ENCODE measurements at places on chromosomes 2 and 18.

GRCh38 chr2:143604566-143604959 lies 475.3 kb downstream of the ARHGAP15 start:
- no peaks in the 10 kb centered on the region for H3K36me3 ChIP-seq
- H3K27me3 ChIP-seq: no peaks in the 10 kb centered on the region
- no peak overlapping the region for H3K4me3 ChIP-seq
- no peak for DNase-seq

- H3K27me3 ChIP-seq: no peaks in the 10 kb centered on the region
- no peaks in the 10 kb centered on the region for H3K36me3 ChIP-seq
- no peak overlapping the region for H3K4me3 ChIP-seq
These were observed 9.2 kb downstream of the RAB10 start for GRCh38 chr2:26043109-26043508.

GRCh38 chr2:190809876-190810525 lies 70.6 kb upstream of the GLS start:
- DNase-seq: no peak
- no peaks in the 10 kb centered on the region for H3K4me1 ChIP-seq
- no peak overlapping the region for H3K27ac ChIP-seq
- H3K4me3 ChIP-seq: no peak overlapping the region

- no peaks in the 10 kb centered on the region for H3K27me3 ChIP-seq
- H3K4me1 ChIP-seq: peaks cover 35% of the 10 kb centered on the region
- H3K4me3 ChIP-seq: no peak overlapping the region
These were observed 102.4 kb downstream of the TRIB2 start for GRCh38 chr2:12819103-12819475.

- no peak overlapping the region for H3K4me3 ChIP-seq
- DNase-seq: no peak
- H3K27ac ChIP-seq: no peak overlapping the region
- H3K36me3 ChIP-seq: no peaks in the 10 kb centered on the region
These were observed 17.3 kb downstream of the PIK3C3 start for GRCh38 chr18:41972067-41972925.

DNA sequence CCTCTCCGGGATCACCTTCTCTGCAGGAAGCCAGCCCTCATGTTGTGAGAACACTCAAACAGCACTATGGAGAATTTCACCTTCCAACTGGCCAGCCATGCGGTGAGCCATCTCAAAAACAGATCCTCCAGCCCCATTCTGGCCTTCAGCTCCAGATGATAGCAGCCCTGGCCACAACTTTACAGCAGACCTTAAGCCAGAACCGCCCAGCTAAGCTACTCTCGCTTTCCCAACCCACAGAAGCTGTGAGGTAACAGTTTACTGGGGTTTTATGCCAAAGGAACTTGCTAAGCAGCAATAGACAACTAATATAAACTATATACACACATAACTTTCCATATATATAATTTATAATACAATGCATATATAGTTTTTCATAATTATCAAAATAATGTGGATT lies 11.6 kb upstream of the PTPN4 start:
- no peak for DNase-seq
- H3K4me3 ChIP-seq: no peak overlapping the region
- H3K27me3 ChIP-seq: peaks cover 11% of the 10 kb centered on the region
- no peaks in the 10 kb centered on the region for H3K36me3 ChIP-seq
- no peak overlapping the region for H3K27ac ChIP-seq

DNA sequence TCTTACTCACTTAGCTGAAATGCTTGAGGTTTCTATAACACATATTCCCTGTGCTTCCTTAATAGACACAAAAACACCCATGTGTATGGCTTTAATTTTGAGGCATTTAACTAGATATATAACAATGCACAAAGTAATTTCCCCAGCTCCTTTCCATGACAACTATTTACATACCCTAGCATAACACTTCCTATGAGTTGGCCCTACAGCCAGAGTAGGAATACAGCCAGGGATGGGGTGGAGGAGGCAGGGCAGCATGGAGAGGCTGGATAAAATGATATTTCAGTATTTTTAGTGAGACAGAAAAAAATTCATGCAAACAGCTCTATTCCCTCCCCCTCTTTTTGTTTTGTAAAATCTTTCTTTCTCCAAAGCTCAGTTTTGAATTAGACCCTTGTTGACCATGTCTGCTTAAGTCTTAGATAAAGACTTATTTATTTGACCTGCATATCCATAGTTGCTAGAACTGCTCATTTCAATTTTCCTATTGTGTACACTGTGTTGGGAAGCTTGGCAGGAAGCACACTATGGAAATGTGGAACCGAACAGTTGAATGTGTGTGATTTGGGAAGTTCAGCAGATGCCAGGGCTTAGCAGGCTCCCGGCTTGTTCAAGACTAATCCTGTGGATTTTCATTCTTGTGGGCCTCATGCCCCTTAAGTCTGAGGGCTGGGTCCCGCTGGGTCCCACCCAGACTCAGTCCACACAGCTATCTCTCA lies 11.2 kb upstream of the B3GNT2 start:
- H3K27me3 ChIP-seq: no peaks in the 10 kb centered on the region
- DNase-seq: no peak
- no peak overlapping the region for H3K27ac ChIP-seq
- no peak overlapping the region for H3K4me3 ChIP-seq
- H3K4me1 ChIP-seq: no peaks in the 10 kb centered on the region

DNA sequence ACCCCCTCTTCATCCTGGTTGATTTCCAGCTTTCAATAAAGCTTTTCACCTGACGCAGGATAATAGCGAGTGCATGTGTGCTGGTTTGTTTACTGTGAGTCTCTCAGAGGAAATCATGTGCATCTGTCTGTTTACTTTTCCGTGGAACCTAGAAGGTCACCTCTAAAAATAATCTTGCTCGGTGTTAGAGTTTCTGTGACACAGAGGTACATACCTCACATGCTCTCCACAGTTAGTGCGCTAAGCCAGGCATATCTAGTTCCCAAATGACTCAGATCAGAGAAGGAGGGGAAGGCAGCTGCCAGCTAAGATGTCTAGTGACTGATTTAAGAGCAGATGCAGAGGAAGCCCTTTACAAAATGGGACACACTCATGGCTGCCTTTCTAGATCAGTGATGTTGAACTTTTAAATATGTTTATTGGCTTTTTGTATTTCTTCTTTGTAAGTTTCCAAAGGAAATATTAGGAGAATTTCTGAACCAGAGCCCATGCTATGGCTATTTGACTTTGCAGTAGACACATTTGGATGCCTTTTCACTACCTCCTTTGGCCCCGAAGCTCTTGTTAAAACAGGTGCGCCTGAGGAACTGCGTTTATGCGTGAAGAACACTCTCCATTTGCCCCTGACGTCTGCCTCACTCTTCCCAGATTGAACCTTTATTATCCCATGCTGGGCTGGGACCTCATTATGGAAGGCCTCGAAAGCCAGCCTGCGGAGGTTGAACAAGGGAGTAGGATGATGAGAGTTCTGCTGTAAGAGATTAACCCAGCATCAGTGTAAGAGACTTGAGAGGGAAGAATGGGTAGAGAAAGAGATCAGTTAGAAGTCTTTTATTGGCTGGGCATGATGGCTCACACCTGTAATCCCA lies 145.6 kb downstream of the FAM161A start:
- no peak for DNase-seq
- no peaks in the 10 kb centered on the region for H3K27me3 ChIP-seq
- H3K36me3 ChIP-seq: no peaks in the 10 kb centered on the region
- no peak overlapping the region for H3K4me3 ChIP-seq

DNA sequence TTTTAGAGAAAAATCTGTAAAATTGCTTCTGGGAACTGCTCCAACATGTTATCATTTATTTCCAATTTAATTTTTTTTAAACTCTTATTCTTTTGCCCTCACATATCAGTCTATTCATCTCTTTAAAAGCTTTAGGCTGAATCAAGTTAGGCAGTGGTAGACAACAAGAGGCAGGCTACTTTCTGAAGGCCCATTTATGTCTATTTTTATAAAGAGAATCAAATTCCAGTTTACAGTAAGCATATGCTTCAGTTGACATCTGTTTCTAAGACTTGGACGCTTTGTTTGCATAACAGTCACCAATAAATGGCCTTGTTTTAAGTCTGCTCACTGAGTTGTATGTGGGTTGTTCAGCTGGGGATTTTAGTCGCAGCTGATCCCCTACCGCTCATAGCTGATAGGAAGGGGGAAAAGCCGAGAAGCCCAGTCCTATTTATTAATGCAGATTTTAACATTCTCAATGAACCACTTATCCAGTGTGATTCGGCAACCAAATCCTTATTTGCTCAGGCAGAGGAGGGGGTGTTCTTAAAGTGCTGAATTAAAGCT lies 260.4 kb upstream of the SIX3 start:
- DNase-seq: no peak
- H3K27ac ChIP-seq: no peak overlapping the region
- no peak overlapping the region for H3K4me3 ChIP-seq
- no peaks in the 10 kb centered on the region for H3K27me3 ChIP-seq

GRCh38 chr18:70024093-70024492 lies 76.4 kb upstream of the CD226 start:
- H3K27me3 ChIP-seq: no peaks in the 10 kb centered on the region
- no peak overlapping the region for H3K27ac ChIP-seq
- H3K36me3 ChIP-seq: peaks cover 74% of the 10 kb centered on the region
- no peaks in the 10 kb centered on the region for H3K4me1 ChIP-seq
- H3K4me3 ChIP-seq: no peak overlapping the region

- DNase-seq: peak; percentile 44
- H3K27me3 ChIP-seq: no peaks in the 10 kb centered on the region
- H3K27ac ChIP-seq: no peak overlapping the region
- H3K4me1 ChIP-seq: no peaks in the 10 kb centered on the region
These were observed 42.1 kb upstream of the LAPTM4A start for GRCh38 chr2:20093263-20094141.

DNA sequence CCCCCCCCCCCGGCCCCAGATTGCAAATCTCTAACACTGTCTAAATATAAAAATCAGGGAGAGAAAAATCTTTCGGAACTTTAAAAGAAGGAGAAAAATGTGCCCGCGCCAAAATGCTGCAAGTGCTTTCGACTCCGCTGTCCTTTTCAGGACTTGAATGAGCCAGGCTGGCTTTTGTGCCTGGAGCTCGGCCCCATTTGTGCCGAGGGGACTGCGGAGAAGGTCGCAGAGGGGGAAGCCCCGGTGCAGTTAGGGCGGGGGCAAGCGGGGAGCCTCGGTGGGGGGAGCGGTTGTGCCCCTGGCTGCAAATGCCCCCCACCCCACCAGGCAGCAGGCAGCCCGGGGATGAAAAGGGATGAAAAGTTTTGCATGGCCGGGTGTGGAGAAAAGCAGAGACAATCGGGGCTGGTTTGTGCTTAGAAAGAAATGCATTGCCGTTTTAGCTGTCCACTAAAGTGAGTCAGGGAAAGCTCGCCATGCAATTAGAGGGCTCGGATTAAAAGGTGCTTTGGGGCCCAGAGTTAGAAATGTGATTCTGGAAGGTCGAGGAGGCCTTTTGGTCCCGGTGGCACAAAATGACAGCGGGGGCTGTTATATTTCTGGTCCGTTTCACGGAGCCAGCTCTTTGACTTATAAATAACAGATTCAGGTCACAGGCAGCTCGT lies 1.6 kb downstream of the INHBB start:
- peak overlapping the region; percentile 66 for H3K4me3 ChIP-seq
- H3K27me3 ChIP-seq: peaks cover 69% of the 10 kb centered on the region
- no peak overlapping the region for H3K27ac ChIP-seq
- no peaks in the 10 kb centered on the region for H3K36me3 ChIP-seq
- H3K4me1 ChIP-seq: peaks cover 47% of the 10 kb centered on the region

DNA sequence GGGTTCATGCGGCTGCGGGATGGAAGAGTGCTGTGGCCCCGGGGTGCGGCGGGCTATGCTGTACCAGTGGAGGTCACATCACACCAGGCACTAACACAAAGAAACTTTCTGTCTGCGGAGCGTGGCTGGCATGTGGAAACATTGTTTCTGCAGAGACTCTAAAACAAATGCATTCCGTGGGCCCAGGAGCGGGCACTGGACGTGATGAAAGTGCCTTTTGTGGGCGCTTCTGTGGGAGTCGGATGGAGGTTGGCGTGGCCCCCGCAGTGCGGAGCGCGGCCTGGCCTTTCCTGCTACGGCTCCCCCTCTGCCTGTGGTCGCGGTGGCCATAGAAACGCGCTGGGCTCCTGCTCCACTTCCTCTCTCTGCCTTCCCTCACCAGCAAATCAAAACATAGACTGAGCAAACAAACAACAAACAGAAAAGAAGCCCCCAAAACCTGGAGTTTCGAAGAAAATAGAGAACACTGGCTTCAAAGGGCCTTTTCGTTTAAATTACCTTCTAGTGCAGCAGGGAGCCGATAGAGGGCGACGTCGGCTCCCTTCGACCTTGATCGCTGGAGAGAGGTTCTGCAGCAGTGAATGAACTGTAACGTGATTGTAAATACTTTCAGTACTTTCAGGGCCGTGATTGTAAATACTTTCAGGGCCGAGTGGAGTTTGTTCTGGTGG lies 51.4 kb downstream of the KIF5C start:
- no peaks in the 10 kb centered on the region for H3K36me3 ChIP-seq
- H3K4me1 ChIP-seq: no peaks in the 10 kb centered on the region
- H3K4me3 ChIP-seq: peak overlapping the region; percentile 20
- no peak for DNase-seq
- H3K27me3 ChIP-seq: no peaks in the 10 kb centered on the region

GRCh38 chr2:215536510-215536909 lies 100.6 kb upstream of the FN1 start:
- no peak overlapping the region for H3K4me3 ChIP-seq
- no peaks in the 10 kb centered on the region for H3K27me3 ChIP-seq
- DNase-seq: no peak
- H3K36me3 ChIP-seq: peaks cover 3% of the 10 kb centered on the region
- no peak overlapping the region for H3K27ac ChIP-seq

Data from tibial nerve (tissue), 4 donors.